ENCODE measurements at places on chromosomes 5 and 9.

GRCh38 chr5:42813533-42813932 is 1.8 kb upstream of the SELENOP start:
- DNase-seq = no peak

DNA sequence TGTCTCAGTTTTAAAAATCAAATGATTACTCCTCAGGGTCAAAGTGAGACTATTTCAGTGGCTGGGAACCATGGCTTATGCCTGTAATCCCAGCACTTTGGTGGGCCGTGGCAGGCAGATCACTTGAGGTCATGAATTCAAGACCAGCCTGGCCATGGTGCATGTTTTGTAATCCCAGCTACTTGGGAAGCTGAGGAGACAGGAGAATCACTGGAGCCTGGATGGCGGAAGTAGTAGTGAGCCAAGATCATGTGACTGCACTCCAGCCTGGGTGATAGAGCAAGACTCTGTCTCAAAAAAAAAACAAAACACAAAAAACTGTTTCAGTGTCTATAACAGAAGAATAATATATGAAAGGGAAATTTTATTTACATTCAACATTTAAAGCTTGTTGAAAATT is 182.9 kb downstream of the ARHGEF28 start:
- no peak for DNase-seq

DNA sequence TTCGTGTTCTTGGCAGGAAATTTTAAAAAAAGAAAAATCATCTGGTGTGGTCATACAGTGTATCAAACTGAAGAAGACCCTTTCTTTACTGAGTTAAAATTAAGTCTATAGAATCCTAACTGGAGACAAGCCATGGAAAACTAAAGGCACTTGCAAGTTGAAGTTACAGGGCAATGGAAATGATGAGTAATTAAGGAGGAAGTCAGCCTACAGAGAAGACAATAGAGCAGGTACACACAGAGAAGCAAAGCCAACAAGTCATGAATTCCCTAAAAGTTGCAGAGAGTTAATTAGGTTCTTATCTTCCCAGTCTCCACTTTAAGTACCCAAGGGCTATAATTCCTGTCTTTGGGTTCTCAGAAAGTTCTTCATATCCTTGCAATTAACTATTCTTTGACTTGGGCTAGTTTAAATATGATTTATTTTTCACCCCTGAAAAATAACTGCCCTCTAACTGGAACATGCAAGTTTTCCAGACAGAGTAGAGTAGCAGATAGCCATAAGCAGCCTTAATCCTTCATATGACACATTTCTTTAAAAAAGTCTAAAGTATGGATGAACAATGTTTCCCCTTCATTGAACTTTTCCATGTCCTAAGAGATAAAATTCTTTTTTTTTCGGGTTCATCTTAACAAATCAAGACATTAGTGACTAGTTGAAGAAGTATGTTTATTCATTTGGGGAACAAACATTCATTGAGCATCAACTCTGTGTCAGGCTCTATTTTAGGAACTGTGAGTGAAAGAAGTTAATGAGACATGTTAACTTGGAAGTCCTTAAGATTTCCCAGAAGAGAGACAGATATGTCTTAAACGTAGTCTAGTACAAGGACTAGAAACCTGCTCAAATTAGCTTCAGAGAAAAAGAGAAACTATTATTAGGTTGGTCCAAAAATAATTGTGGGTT is 5.2 kb upstream of the ITGA2 start:
- no peak for DNase-seq

DNA sequence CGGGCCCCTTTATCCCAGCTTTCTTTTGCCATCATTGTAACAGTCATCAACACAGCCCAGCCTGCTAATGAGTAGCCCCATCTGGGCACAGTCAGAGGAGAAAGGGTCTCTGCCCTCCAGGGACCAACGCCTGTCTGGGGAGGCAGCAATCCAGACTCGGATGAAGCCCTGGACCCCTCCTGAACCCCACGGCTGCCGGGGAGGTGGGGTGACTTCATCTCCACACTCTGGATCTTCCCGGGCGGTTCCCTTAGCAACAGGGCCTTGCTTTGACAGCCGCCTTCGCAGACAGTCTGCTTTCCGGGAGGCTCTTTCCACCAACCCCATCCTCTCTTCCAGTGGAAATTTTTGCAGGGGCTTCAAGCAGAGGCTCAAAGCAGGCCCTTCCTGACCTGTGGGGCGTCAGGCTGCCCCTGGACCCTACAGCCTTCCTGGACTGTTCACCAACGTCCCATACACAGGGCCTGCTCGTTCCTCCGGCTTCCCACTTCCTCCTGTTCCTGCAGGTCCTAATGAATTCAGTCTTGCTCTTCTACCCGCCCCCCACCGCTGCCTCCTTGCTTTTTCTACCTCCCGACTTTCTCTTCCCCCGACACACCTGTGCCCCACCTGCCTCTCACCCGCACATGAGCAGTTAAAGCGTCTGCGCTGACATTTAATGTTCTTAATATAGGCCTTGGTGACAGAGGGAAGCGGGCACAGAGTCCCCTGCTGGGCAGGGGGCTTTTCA is 161.7 kb upstream of the MVB12B start:
- DNase-seq = no peak

DNA sequence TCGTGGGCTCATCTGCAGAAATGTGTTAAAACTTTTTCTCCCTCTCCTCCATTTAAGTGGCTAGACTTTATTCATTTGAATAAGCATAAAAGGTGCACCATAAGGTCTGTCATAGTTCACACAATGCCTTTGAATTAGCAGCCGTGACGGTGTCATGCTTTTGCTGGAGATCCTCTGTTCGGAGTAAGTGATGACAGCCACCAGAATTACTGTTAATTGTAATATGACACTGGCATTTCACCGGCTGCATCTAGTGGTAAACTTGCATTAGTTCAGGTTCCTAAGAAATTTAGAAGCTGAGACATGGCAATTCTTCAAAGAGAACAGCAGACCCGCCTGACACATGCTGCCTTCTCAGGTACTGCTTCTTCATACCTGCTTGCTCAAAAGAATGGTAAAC is 241.7 kb downstream of the EBF1 start:
- no peak for DNase-seq

DNA sequence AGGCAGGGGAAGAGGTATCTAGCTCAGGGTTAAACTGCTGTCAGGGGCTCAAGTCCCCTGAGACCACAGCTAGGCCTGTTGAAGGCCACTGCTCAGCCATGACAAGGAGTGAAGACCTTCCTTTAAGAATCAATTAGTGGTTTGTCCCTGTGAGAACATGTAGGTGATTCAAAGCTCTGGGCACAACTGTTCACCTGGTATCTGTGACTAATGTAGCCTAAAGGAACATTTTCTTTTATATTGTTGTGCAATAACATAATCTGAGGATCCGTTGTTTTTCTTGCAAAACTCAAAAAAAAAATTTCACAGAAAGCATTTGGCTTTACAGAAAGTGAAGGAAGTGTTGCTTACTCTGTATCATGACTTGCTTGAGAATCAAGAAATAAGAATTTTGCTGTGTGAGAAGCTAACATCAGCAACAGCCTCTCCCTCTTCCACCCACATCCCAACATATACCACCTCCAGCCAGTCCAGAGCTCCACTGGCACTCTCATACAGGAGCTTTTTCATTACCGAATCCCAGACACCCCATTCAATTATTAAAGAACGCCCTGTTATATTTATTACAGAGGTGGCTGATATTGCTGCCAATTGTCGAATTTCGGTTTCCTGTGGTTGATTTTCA is 807.0 kb downstream of the TLE4 start:
- no peak for DNase-seq

DNA sequence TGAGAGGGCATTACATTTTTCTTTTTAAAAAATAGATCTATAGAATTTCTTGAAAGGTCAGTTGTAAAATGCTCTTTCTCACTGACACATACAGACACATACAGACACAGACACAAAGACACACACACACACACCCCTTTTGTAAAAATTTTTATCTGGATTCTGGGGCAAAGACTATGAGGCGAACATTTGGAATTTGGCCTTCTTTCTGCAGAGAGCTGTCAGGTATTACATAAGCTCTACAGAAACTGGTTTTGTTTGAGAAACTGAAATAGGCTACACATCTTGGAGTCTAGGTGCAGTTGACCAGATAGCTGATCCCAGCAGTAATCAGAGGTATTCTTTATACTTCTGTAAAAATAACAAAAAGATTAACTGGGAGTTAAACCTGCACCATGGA is 315.9 kb upstream of the RPS23 start:
- no peak for DNase-seq

GRCh38 chr5:152549709-152550108 is 144.6 kb upstream of the NMUR2 start:
- no peak for DNase-seq

- no peak for DNase-seq
Measured at GRCh38 chr9:130779153-130779855, 55.8 kb upstream of the ABL1 start.

DNA sequence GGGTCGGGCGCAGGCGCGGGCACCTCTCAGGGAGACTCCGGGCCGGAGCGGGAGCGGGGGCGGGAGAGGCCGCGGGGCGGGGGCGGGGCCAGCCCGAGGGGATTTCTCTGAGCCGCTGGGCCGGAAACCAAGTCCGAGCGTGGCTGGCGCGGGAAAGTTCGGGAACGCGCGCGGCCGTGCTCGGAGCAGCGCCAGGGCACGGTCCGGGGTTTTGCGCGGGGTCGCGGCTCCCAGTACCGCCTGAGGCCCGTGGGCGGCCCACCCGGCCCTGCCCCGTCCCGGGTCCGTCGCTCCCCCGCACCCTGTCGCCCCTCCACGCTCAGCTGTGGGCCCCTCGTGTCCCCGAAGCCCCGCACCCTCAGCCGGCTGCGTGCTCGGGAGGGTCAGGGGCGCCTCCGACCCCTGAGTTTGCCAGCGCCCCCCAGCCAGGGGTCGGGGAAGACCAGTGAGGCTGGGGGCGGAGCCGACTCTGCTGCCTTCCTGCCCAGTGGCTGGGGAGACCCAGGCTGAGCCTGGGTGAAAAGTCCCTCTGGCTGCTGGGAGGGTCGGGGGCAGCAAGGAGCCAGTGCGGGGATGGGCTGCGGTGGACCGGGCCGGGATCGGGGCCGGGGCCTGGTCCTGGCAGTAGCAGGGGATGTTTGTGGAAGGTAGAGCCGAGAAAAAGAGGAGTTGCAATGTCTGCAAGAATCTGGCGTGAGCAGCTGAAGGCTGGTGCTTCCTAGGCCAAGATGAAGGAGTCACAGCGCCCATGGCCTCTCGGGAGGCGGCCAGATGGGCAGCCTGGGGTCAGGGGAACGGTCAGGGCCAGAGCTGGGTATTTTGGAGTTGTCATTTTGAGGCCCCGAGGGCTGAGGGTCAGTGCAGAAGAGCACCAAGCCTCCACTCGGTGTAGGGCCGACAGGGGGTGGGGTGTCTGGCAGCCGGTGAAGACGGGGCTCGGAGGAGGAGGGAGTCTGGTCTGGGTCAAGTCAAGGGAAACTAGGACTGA is 588 bp downstream of the TRAF2 start:
- DNase-seq = no peak

DNA sequence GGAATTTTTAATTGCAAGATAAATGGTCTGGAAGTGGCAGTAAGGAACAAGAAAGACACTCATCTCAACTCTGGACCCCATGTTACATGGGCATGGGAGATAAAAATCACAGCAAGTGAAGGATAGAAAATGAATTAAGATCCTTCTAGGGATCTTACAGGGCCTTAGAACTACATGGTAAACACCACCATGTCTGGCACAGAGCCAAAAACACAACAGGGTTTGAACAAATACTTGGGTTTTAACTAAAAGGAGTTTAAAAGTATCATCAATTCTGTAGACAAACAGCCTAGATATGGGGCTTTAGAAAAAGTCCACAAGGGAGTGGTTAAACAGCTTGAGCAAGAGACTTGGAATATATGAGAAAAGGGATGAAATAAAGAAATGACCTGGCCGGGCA is 366.4 kb downstream of the ARL15 start:
- DNase-seq = no peak

DNA sequence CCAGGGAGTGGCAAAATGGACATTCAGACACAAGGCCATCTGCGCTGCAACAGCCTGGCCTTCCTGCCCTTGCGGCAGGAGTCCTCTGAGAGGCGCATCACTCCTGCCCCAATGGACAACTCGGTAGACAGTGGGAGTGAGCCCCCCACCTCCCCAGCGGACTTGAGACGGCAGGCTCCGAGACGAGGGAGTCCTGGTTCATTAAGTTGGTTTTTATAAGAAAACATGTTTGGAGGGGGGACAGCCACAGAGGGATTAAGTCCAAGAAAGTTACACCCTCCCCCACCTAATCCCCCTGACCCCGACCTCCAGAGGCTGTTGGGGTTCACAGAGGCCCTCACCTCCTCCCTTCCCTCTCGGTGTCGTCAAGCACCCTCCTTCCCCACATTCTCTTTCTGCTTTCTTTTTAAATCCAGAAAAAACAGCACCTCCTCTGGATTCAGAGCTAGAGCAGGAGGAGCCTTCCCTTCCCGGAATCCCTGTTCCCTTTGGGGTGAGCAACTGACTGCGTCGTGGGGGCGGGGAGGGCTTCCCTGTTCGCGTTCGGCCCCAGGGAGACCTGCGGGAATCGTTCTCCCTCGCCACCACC is 1.8 kb upstream of the EGR1 start:
- no peak for DNase-seq

- DNase-seq = no peak
Measured at GRCh38 chr5:5544094-5544663, 121.7 kb downstream of the ICE1 start.

GRCh38 chr5:98128271-98128670 is 645.2 kb upstream of the RGMB start:
- no peak for DNase-seq

DNA sequence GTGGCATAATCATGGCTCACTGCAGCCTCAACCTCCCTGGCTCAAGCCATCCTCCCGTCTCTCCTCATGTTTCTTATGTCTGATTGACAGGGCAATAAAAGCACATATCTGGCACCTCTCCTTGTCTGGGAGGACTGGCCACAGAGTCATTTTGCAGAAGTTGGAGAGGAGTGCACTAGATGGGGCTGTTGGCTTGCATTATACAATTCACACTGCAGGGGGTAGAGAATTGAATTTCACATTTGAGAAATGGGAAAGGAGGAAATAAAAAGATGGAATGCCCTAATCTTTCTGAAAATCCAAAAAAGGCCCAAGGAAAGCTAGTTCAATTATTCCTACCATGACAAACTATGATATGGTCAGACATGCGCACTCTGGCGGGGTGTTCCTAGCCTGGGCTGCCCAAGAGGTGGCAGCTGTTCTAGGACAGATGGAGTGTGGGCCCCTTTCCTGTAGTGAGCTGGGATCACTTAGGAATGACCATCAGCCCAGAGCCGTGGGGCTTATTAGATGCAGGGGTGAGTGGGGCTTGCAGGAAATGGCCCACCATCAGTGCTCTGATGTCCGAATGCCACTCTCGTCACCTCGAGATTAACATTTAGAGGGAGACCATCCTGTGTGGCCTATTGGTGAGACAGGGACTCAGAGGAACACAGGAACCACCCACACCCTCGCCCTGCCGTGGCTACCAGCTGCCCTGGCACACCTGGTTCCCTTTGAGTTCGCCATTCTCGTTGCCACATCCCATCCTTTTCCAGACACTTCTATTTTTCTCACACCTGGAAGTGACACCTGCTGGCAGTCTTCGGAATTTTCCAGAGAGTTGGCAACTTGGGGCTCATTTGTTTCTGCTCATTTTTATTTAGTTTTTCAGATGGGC is 21.8 kb upstream of the ANKRD18A start:
- no peak for DNase-seq
